ENCODE measurements at places on chromosomes 16 and 17.

- no peak for DNase-seq
Observed at GRCh38 chr16:85798283-85798776, 1.0 kb downstream of the EMC8 start.

DNA sequence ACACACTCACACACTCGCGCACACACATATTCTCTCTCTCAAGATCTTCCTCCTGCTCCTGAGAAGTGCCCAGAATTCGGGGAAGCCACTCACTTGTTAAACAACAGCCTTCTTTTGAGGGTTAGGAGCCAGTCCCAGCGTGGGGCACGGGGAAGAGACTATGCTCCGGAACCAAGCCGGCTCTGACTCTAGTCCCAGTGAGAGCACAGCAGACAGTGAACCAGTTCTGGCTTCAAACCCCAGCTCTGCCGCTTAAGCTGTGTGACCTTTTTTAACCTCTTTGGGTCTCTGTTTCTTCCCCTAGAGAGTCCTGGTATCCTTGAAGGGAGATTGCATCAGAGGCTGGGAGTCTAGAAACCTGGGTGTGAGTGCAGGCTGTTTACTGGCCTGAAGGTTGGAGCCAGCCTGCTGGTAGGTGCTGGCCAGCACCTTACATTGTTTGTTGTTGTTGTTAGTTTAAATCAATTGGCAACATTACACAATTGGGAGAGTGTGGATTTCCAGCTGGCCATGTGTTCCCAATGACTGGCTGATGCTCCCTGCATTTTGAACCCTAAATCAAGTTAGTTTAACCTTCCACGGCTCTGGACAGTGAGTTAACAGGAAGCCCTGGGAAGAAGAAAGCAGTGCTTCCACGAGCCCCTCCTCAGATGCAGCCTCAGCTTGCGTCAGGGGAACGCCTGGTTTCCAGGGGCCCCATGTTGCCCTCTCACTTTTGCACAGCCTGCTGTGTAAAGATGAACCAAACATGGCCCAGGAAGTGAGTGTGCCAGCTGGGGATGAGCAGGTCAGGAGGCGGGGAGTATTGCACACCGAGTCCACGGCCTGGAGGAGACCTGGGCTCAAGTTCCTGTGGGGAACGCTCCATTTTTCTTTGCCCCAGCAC, 71.5 kb downstream of the GAS7 start:
- DNase-seq, result no peak

- DNase-seq, result no peak
Observed at GRCh38 chr16:2698965-2699750, 16.8 kb downstream of the KCTD5 start.

GRCh38 chr16:17564856-17565255, 94.1 kb upstream of the XYLT1 start:
- DNase-seq, result no peak

- DNase-seq, result no peak
Observed at GRCh38 chr17:39781031-39781860, 43.5 kb downstream of the GRB7 start.

- no peak for DNase-seq
Observed at GRCh38 chr17:72069586-72070202, 51.1 kb upstream of the SOX9 start.

GRCh38 chr17:15321556-15322251, 19.7 kb downstream of the TEKT3 start:
- DNase-seq, result no peak

DNA sequence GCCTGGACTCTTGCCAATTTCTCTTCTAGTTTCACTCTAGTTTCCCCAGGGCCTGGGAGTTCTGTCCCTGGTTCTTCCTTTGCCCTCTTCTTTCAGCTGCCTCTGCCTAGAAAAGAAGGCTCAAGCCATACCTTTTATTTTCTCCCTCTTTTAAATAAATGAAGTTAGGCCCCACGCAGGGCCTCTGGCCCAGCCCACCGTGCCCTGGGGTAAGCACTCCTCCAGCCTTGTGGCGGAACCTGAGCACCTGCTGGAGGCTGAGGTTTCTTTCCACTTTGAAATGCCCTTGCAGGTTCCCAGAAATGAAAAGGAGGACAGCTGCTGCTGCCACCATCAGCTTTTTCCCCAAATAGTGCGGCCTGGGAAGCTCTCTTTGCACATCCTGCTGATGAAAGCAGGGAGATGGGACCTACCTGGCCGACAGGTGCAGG, 139.4 kb downstream of the CCDC182 start:
- DNase-seq, result no peak

DNA sequence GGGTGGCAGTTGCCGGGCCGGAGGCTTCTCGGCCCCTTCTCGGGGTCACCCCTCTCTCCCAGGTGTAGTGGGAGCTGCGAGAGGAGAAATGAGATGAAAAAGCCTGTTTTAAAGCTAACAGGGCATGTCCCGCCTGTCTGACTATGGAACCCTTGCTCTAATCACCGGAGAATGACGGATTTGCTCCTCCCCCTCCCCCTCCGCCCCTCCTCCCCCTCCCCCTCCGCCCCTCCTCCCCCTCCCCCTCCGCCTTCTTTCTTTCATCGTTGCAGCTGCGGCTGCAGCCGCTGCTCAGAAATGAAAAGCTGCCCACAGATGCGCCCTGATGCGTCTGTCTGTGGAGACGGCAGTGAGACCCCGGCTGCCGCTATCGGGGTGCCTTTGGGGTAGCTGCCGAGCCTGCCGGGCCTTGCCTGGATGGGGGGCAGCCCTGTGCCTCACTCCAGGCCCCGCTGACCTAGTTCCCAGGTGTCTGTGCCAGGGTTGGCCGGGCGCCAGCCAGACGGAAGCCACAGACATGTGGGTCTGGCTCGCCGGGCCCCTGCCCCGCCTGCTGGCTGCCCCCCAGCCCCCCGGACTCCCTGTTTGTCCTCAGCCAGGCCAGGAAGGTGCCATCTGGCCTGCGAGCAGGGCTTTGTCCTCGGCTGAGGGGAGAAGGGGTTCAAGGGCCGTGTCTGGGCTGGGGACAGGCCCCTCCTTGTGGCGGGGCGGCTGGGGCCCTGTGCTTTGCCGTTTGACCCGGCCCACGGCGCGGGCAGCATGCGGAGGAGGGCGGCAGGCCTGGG, 37.7 kb downstream of the GINS2 start:
- DNase-seq, result no peak

DNA sequence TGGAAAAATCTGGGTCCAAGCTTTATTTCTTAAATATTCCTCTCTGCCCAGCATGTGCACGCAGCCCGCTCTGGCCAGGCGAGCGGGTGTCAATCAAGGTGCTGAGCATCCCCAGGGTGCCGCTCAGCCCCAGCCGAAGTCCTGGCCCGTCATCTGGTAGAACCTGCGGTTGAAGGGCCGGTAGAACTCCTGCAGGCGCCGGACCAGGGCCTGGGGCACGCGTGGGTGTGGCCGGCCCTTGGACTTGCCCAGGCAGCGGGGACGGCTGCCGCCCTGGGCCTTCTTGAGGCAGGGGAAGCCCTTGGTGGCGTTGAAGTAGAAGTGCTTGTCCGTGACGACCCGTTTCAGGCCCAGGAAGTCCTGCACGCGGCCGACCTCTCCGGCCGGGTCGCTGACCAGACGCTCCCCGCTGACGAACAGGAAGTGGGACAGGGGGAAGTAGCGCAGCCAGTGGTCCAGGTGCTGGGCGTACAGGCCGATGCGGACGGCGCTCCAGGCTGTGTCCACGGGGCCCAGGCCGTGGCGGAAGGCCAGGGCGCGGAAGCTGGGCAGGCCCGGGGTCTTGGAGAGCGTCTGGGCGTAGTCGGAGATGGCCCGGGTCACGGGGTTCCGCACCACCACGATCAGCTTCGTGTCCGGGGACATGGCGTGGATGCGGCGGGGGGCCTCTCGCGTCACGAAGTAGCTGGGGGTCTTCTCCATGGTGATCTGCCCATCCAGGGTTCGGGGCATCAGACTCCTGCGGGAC, 6.6 kb downstream of the HS3ST6 start:
- no peak for DNase-seq

GRCh38 chr17:82463925-82464566, 5.5 kb downstream of the NARF start:
- DNase-seq, result no peak

GRCh38 chr16:74094514-74094913, 202.1 kb upstream of the PSMD7 start:
- no peak for DNase-seq

DNA sequence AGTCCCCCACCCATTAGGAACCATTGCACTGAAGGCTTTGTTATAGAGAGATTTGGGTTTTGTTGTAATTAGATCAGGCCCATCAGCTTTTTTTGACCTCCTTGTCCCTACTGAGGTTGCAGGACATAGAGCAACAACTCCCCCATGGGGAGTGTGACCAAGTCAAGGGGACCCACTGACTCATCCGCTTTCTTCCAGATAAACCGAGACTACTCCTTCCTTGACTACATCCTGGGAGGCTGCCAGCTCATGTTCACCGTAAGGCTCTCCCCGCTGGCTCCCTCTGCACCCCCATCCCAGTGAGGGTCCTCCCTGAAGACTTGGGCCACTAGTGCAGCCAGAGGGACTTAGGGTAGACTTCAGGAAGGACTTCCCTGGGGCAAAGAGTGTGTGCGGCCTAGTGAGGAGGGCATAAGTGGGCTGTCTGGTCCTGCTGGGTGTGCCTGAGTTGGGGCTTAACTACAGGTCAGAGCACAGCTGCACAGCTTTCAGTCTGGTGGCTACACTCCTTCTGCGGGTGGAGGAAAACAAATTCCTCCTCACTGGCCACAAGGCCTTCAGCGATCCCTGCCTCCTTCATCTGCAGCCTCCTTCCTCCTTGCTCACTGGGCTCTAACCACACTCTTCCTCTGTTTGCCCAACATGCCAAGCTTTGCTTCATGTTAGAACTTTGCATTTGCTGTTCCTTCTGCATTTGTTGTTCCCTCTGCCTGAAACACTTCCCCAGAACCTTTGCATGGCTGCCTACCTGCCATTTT, 31.0 kb downstream of the CPNE2 start:
- DNase-seq, result no peak

GRCh38 chr17:47204722-47205418, 4.3 kb upstream of the MYL4 start:
- DNase-seq, result no peak

DNA sequence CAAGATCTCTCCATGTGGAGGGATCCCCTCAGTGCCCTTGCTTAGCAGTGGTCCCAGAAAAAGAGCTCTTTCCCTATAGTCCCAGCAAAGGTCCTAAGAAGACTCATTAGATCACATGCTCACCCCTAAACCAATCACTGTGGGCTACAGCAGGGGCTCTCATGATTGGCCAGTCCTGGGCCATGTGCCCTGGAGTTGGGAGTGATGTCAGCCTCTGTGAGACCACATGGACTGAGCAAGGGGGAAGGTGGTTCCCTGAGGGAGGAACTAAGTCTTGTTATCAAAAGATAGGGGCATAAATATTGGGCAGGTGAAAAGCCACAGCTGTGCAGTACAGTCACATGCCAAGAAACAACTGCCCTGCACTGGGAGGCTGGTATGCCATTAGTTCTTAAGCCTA, 51.3 kb downstream of the SCNN1B start:
- DNase-seq, result no peak

GRCh38 chr17:40686192-40686591, 17.4 kb downstream of the KRT24 start:
- DNase-seq, result no peak

- DNase-seq, result no peak
Observed at GRCh38 chr17:6100891-6101500, 30.8 kb downstream of the WSCD1 start.

- no peak for DNase-seq
Observed at GRCh38 chr16:4450931-4451519, 23.4 kb downstream of the NMRAL1 start.

DNA sequence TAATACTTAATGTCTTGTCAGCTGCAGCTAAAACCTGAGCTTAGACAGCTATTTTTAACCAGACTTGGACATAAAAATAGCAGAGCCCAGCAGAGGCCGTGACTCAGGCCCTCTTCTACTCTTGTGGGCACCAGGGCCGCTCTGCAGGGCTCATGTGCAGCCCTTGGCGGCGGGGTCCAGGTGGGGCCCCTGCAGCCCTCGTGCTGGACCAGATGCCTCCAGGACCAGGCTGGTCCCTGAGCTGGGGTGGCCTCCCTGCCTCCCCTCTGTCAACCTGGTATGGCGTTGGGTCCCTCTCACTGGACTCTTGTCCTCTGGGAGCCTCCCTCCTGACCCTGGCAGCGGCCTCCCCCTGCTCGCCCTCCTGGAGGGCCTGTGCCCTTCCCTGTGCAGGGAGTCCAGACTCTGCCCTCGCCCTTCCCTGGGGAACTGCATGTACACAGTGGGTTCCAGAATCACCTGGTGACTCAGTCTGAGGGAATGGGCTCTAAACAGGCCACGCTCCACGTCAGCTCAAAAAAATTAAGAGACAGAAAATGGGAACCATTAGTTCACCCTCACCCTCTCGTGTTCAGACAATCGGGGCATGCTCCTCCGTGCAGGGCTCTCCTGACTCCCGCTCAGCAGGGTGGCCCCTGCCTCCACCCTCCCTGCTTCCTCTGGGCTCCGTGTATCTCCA, 9.7 kb downstream of the CDK5R1 start:
- DNase-seq, result no peak

GRCh38 chr17:21127509-21128077, 829 bp downstream of the DHRS7B start:
- no peak for DNase-seq

DNA sequence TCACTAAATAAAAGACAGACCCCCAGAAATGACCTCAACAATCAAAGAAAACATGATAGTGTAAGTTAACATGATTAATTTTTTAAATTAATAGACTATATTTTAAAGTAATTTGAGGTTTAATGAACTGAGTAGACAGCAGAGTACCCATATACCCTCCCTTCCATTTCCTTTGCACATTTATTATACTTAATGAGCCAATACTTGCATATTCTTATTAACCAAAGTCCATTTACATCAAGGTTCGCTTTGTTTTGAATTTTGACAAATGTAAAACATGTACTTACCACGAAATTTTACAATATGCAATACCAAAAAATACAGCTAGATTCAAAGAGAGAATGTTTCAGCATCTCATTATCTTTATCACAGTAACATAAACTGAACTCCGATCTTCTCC, 72.7 kb downstream of the KANSL1 start:
- DNase-seq, result no peak

GRCh38 chr17:72683506-72684404, 408.7 kb downstream of the SLC39A11 start:
- no peak for DNase-seq

DNA sequence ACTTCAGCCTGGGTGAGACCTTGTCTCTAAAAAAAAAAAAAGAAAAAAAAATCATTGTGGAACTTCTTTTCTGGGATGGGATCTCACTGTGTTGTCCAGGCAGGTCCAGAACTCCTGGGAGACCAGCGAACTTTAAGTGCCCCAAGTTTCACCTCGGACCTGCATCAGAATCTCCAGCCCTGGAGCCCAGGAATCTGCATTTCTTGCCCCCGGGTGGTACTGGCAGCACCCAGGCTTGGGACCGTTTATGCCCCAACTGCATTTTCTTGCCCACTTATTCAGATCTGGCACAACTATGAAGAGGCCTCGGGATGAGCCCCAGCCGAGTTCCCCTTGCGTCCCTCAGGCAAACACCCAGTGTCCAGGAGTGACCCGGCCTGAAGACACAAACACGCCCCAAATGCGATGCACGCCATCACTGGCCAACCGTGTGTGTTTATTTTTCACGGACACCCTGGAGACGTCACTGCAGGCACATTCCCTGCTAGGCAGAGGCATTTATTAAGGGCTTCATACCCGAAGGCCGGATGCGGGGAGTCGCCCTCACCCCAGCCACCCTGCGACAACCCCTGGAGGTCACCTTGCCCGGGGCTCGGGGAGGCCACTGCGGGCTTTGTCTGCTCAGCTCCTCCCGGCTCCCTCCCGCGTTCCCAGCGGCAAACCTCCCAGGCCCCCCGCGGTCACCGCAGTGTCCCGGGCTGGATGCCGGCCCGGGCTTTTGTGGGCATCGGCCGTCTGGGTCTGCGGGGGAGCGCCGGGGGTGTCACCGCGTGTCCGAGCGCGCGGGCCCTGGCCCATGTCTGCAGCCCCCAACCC, 684 bp upstream of the SPIRE2 start:
- DNase-seq, result no peak

- no peak for DNase-seq
Observed at GRCh38 chr17:61413661-61414126, 14.1 kb downstream of the TBX2 start.

Data from stimulated activated CD4-positive, alpha-beta T cell treated with anti-CD3 and anti-CD28 coated beads, Interleukin-4, amount 100 ng/mL, for 48 hours (primary cell).